Fibroblast of skin of back (primary cell): ENCODE measurements at places on chromosomes 1 and 21.

DNA sequence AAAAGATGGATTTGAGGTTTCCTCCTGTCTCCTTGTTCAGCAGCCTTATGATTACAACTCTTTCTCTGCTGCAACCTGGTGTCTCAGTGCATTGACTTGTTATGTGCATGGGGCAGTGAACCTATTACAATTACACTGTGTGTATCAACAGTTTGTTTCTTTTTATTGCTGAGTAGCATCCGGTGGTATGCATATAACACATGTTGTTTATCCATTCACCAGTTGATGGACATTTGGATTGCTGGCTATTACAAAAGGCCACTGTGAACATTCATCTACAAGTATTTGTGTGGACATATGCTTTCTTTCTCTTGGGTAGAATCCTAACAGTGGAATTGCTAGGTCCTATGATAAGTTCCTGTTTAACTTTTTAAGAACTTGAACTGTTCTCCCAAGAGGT is 65.9 kb downstream of the FMO4 start:
- DNase-seq: no peak

- DNase-seq: peak; percentile 63
Measured at GRCh38 chr1:179025975-179026812, 500 bp downstream of the FAM20B start.

DNA sequence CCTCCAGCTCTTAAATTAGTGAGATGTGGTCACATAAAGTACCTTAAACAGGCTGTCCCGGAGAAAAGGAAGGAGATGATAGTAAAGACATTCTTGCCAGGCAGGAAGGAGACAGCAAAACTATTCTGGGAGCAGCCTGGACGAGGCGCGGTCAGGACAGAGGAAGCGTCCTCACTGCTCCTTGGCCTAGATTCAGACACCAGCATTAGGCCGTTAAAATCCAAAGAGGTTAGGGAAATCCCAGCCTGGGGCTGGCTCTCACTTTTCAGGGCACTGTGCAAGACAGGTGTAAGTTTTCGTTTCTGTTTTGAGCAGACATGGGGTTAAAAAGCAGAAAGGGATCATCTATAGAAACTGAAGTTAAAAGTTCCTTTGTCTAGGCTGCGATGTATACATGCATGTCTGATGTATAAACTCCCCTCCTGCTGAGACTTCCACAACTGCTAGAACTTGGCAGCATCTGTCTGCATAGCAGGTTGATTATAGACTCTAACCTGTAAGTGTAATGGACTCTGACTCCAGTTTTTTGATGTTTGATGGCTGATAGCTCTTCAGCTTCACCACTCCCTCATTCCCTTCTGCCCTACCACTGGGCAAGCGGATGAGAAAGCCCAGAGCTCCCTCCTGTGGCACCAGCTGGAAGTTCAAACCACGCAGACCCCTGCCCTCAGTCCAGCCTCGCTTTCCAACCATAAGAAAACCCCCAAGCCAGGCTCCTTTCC is 21.5 kb downstream of the STPG1 start:
- DNase-seq: peak; percentile 61

GRCh38 chr1:34129630-34130029 is 35.4 kb downstream of the CSMD2 start:
- DNase-seq: no peak

GRCh38 chr1:222331765-222332164 is 216.1 kb downstream of the HHIPL2 start:
- no peak for DNase-seq

DNA sequence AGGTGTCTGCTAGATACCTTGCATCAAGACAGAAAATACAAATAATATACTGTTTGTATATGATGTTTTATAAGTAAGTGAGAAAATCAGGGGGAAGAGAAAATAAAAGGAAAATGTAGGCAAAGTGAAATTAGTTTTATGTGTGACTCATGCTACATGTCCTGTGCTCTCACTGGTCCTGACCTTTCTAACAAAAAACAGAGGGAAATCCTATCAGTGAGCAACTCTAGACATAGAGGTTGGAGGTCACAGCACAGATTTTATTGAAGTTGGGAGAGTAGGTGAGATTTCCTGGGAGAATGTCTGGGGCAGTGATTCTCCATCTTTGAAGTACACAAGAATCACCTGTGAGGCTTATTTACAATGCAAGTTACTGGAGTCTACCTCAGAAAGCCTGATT is 9.5 kb downstream of the SCCPDH start:
- no peak for DNase-seq

DNA sequence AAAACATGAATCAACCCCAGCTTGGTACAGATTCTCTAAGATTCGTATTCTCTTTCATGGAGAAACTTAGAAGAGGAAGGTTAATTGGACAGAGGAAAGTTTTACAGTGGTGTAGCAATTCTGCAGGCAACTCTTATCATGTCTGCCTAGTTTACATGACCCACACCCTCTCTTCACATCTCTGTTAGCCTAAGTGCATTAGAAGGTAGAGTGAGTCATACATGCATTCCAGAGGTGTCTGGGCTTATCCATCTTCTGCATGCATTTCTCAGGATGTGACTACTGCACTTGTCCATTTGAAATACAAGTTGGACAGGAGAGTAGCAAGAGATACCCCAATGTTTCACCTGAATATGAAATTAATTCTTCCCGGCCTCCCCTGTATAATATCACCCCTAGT is 578.4 kb upstream of the NCAM2 start:
- no peak for DNase-seq

DNA sequence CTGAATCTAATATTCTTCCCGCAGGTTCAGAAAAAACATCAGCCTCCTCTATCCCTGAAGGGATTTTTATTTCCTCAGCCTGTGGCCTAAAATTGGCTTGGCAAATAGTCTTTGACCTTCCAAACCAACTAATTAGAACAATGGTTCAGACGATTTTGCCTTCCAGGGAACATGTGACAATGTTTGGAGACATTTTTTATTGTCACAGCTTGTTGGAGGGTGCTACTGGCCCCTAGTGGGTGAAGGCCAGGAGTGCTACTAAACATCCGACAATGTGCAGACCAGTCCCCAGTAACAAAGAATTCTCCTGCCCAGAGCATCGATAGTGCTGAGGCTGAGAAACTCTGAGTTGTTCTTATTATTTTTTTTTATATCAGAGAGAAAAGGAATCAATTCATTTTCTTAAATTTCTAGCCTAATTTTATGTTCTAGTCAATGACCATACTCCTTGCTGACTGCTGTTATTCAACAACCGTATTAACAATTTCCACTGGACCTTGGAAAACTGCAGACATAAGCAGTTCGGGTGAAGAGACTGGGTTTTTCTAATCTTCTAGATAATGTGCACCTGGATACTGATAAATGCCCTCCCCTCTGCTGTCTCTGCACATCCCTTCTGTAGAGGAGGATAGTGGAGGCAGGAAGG is 280.7 kb downstream of the LMX1A start:
- DNase-seq: peak; percentile 24

DNA sequence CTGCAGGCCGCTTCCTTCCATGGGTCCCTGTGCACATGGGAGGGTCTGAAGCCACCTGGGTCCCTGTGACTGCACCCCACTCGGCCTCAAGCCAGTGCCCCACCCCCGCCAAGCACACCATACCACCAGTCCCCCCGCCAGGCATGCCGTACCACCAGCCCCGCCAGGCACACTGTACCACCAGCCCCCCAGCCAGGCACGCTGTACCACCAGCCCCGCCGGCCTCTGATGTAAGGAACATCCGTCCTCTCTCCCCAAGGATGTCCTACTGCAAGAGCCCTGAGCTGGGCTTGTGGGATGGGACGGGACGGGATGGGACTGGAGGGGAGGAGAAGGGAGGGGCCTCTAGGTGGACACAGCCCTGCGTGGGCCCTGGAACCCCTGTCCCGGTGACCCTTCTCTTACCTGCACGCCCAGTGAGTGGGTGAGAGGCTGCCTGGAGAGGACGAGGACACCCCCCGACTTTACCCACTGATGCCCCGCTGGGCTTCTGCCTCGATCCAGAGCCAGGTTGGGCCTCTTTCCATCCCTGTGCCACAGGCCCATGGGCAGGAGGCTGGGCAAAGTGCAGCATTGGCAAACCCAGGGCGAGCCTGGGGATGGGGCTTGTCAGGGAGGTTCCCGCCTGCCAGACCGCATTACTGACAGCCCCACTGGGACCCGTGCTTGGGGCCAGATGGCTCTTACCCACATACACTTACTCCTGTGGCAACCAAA is 40.8 kb upstream of the COL6A1 start:
- no peak for DNase-seq

DNA sequence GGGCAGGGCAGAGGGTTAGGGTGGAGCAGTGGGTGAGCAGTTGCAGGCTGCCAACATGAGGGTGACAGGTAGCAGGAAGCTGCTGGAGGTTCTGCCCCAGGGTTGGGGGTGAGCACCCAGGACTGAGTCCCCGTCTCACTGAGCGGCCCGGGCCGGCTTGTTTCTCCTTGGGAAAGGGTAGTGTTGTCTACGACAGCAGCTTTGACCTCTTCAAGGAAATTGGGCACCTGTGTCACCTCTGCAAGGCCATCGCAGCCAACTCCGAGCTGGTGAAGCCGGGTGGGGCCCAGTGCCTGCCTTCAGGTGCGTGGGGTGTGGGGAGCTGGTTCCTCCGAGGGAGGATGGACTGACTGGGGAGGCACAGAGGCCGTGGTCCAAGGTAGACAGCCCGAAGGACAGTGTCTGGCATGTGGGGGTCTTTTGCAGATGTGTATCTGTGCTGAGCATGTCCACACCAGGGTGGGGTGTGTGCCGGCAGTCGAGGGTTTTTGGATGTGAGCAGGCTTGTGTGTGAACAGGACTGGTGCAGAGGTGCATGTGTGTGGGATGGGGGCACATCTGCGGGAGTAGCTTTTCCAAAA is 51.9 kb downstream of the DISP3 start:
- no peak for DNase-seq

- DNase-seq: no peak
Measured at GRCh38 chr1:160733898-160734297, 5.1 kb upstream of the SLAMF7 start.

- DNase-seq: no peak
Measured at GRCh38 chr21:44382536-44382935, 29.1 kb downstream of the TRPM2 start.

DNA sequence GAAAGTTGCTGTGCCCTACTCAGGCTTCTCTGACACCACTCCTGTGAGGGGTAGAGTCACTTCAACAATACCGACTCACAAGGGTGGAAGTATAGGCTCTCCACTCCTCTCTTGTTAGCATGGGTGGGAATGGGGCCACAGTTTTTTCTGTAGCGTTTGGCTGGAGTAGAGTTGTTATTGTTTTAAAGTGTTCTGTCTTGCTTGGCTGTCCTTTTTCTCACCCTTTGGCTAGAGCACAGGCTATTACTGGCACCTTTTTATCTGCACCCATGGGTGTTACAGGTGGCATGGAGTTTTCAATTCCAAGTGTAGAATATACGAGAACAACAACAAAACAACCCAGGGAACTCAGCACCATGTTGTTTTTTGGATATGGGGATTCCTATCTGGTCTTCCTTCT is 74.3 kb upstream of the CD5L start:
- no peak for DNase-seq

- DNase-seq: no peak
Measured at GRCh38 chr1:236353813-236354212, 40.3 kb upstream of the EDARADD start.

- no peak for DNase-seq
Measured at GRCh38 chr1:19360843-19361610, 48.9 kb downstream of the SLC66A1 start.

DNA sequence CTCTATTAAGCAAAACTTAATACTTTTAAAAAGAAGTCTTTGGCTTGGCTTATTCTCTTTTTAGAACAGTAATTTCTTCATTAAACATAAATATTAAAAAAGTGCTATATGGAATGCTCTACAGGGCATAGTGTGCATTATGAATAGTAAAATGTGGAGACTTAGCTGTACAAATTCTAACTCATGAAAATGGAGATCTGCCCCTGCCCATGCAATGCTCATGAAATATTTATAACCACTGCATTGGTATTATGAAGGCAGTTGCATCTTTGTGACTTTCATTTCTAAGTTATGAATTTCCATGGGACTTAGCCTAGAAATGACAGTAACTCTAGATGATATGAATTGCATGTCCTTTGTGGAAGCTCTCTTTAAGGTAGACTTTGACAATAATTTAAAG is 586.0 kb downstream of the PTBP2 start:
- DNase-seq: no peak

- DNase-seq: no peak
Measured at GRCh38 chr1:43786201-43786958, 79.0 kb downstream of the ST3GAL3 start.

DNA sequence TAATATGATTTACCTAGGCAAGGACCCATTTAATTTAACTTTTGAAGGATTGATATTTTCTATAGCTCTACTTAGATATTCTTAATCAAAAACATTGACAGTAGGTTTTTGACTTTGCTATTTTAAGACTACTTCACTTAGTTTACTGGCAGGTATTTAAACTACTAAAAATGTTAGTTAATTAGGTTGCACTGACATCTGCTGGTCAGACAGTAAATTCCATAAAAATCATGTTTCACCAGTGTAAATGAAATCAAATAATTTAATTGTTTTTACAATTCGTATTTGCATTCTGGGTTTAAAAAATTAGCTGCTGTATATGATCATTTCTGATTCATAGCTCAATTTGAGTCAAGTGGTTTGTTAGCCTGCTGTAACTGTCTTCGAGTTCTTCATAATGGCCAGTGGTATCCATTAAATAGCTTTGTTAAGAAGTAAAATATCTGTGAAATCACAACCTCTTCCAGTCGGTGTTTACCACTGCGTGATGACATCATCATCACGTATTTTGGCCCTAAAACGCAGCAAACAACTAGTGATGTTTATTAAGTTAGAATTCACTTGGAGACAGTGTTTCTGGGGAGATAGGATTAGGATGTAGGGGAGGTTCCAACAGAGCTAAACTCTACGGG is 26.2 kb downstream of the EXTL2 start:
- DNase-seq: peak; percentile 47

GRCh38 chr1:169146576-169147214 is 40.2 kb downstream of the ATP1B1 start:
- DNase-seq: no peak
